Activated CD8-positive, alpha-beta memory T cell treated with anti-CD3 and anti-CD28 coated beads for 48 hours (primary cell): ENCODE measurements at places on chromosomes 13 and 19.
A peak's percentile ranks its signal among the peaks of the same experiment; 100 is the strongest.

GRCh38 chr13:113848431-113849260, 15.2 kb downstream of the GAS6 start:
- DNase-seq, result no peak

DNA sequence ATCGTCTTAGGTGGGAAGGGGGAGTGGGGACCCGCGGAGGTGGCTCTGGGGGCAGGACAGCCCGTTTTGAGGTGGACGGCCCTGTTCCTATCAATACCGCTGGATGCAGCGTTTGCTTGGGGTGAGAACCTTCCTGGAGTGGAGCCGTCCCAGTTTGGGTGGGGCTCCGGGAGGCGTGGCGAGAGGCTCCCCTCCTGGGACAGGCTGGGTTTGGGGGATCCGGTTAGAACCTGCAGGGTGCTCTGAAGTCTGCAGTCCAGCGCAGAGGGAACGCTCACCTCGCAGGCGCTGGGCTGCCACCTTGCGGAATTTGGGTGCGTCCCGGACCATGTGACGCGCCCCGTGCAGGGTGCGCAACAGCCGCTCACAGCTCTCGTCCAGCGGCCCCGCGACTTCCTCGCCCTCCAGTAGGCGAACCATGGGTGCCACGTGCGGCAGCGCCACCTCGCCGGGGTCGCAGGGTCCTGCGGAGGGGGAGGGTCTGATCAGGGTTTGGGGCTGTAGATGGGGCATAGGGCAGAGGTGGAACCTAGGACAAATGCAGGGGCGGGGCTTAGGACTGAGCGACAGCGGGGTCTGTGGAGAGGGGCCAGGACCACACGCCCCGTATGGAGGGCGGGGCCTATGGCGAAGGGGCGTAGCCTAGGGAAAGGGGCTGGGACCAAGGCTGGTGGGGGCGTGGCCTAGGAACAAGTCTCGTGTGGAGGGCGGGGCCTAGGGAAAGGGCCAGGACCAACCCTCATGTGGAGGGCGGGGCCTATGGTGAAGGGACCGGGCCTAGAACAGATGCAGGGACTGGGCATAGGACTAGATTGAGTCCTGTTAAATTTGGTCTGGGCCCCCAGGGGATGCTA, 13.8 kb downstream of the SH2D3A start:
- DNase-seq, result peak; percentile 71

GRCh38 chr13:20340759-20341171, 108.6 kb upstream of the GJB6 start:
- DNase-seq, result no peak

DNA sequence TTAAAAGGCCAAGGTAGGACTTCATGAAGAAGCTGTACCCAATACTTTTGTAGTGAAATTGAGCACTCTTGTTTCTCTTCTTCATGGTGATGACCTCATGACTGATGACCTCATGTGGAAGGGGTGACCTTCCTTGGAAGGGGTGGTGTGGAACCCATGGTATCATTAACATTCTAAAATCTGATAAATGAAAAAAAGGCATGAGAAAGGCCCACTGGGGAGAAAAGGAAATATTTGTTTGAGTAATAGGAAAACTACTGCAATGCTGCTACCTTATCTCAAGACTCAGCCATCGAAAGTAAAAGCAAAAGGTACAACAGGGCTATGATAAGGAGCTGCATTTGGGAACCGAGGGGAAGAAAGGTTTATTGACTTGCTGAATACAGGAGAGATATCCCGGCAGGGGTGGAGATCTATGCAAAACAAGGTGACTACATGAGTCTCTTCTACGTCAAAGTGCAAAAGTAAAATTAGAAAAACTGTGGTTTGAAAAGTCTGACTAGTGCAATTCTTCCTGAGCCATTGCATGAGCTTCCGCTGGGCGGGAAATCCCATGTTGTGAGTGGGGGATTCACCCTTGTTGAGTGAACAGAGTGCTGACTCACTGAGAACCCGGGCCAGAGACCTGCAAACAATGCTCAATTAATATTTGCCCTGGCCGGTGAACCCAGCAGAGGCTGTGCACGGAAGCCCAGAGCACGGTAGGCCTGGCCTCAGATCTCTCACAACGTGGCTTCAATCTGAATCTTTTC, 138.9 kb upstream of the RFC3 start:
- peak; percentile 44 for DNase-seq

DNA sequence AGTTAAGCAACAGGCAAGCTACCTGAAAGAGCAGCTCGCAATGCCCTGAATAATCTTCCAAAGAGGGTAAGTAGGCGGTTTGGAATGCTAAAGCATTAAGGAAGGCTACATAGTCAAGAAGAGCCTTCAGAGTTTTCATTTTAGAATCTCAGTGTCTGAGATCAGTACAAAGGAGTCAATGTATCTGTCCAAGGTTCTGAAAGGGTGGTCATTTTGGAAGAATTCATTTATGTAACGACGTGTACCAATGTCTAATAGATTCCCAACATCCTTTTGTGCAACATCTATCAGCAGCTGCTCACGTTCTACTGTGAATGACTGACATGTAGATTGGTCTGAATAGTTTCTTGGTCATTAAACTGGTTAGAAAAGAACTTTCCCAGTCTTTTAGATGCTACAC, 15.2 kb downstream of the ZNF665 start:
- DNase-seq, result no peak

DNA sequence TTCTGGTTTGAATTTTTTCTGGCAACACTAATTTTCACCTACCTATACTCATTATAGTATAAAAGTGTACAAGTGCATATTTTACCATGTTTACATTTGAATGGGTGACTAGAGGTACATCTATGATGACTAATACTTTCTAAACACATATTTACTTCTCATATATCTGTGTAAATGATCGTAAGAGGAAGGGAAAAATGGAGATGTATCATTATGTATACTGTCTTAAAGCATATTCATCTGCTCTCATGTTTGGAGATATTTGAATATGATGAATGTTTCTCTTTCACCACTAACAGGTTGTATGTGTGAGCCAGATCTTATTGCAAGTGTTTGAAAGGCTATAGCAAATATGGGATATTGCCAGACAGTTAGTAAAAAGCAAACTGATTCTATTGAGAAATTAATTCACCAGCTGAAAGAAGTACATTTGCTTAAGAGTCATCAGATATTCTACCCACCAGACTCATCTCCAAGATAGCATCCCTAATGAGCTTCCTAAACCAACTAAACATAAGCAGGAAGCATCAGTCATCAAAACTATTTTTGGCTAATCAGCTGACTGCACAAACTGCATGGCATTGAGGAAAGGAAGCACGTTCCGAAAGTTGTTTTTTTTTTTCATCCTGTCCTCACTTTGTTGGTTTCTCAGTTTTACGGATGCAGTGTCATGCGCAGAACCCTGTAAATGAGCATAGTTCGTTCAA, 738.2 kb downstream of the GPC5 start:
- DNase-seq, result no peak

DNA sequence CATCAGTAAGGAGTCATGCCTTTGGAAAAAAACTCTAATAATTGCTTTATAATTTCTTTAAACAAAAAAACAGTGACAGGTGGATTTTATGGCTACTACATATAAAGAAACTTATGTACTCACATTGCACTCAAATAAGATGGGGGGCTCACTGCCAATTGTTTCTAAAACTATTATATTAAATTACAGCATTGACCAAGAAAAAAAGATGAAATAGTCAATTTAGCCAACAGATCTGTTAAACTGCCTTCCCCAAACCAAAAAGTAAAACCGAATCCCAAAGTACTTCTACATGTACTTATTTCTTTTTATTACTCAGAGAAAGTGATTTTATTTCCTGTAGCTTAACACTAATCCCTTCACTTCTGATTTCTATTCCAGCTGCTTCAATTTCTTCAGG, 716.8 kb upstream of the SLITRK5 start:
- DNase-seq, result no peak

DNA sequence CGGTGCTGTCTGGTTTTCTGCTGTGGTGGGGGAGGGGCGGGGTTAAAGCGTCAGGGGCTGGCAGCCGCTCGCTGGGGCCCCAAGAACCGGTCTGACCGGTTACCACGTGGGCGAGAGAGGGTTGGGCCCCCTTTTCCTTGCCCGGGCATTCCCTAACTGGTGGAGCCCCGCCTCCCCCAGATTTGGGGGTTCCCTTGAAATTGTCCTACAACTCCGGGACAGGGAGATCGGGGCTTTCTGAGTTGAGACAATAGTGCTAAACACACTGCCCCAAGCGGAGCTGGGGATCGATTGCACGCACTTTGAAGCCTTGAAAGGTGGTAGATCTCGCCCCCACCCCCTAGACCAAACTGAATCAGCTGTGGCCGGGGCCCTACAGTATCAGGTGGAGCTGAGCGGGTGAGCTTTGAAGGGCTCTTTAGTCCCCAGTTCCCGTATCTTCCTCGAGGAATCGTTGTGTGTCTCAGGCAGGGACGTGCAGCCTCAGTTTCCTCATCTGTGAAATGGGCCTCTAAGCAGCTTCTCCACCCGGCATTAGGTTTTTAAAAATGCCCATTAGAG, 4.8 kb downstream of the IER2 start:
- DNase-seq, result peak; percentile 60

GRCh38 chr13:77807431-77808135, 110.1 kb downstream of the SLAIN1 start:
- no peak for DNase-seq

DNA sequence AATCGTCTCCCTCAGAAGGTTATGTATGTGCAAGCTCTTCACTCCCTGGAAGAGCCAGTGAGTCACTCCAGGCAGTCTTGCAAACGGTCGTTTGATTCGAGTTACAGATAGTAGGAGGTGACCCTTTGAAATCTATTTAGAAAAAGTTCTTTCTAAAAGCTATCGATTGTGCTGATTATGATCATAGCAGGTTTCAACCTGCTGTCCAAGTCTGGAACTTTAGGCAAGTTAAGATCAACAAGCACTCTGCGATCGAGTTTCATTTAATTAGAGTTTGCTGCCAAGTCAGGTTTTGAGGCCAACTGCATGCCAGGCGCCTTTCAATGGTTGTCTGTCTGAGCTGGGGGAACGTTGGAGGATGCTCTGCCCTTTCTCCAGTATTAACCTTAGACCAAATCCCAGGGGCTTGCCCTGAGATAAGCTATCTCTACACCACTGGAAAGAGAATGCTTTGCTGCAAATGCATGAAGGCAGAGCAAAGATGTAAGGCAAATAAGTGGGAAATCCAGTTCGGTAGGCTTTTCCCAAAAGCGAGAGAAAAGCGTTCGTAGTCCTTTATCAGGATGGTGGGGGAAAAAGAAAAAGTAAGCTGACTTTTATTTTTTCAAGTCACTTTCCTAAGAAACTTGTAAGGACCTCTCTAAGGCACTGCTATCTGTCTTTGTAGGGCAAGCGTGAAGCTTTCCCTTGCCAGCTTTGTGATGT, 287.5 kb downstream of the ATP8A2 start:
- no peak for DNase-seq

- DNase-seq, result no peak
Observed at GRCh38 chr19:27906081-27906480, 1306.9 kb downstream of the UQCRFS1 start.

- no peak for DNase-seq
Observed at GRCh38 chr19:18717601-18718000, 34.1 kb downstream of the CRTC1 start.

GRCh38 chr19:4687396-4687795, 17.3 kb upstream of the MYDGF start:
- no peak for DNase-seq

DNA sequence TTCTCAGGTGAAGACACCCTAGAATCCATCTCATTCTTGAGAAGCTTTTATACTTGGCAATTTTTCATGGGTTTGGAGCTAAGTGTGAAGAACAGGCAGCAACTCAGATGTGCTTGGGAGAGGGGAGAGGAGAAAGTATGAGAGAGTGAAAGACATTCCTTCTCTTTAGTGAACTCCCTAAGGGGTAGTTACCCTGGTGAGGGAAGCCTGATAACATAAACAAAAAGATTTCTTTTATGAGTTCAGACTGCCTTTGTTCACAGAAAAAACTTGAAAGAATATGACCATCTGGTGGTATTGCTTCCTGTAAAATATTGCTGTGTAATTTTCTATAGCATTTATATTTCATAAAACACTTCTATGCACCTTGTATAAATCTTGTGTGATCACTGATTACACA, at the start of gene STOML3:
STOML3 (minus strand) TSS at position 139 of the 400 bp plus-strand sequence; CDS start at position 29, 110 bp downstream.
- no peak for DNase-seq

DNA sequence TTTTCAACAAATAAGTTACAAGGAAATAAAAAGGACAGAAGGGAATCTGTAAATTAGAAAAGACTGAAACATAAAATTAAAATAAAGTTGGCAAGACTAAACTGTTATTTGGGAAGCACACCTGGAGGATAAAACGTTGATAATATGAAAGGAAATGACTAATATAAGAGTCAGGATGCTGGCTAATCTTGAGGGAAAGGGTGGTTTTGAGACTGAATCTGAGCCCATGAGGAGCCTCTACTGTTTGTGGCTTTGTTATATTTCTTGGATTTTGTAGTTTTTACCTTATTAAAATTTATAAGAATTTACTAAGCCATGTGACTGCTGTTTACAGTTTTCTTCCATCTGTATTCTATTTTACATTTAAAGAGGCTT, 718.0 kb upstream of the SPRY2 start:
- DNase-seq, result no peak

- no peak for DNase-seq
Observed at GRCh38 chr19:12872255-12872654, 9.0 kb downstream of the DNASE2 start.

DNA sequence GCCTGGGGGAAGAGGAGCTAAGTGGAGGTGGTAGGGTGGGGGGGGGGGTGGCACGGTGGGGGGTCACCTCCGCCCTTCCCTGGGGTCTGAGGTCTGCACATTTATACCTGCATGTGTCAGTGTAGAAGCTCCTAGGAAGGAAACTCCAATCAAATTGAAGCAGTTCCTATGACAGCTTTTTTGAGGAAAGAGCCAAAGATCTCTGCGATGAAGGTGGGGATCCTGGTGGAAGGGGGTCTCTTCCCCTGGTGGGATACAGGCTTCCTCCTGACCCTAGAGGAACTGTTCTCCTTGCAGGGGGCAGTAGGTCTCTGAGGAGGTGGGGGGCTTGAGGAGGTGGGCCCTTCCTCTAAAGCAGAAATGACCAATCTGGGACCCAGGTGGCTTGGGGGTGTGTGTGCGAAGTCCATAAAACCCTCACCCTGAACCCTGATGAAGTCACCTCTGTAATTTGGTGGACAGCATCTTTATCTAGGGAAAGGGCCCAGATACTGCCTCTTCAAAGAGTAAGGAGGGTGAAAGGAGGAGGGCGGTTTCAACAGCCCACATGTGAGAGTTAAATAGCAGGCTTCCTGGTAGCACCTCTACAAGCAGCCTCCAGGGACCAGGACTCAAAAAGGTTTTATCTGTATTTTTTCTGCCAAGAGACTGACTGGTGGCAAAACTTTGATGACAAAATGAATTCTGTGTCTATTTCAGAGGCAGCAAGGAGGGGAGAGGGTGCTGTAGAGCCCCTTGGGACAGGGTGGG, 12.9 kb downstream of the RANBP3 start:
- no peak for DNase-seq

DNA sequence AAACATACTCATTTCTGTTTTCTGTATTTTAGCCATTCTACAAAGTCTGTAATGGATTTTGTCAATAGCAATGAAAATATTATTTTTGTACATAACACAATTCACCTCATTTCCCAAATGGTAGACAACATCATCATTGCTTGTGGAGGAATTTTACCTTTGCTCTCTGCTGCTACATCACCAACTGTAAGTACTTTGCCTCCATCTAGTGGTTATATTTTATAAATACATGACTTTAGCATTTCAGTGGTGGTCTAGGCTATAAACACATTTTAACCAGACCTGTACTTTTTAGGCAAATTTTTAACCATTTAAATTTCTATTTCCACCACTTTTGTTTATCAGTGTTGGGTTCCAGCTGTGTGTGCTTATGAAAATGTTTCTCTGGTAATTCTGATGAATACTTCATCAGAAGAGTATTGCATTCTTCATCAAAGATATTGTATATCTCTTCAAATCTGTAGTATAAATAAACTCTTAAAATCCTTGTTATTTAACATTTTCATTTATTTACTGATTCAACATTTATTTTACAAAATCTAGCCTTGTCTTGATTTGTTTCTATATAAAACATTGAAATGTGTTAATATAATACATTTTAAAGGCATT, 222.4 kb downstream of the NBEA start:
- DNase-seq, result no peak
